NCI-H1436 (cell line): ENCODE measurements at places on chromosomes 3 and 15.

DNA sequence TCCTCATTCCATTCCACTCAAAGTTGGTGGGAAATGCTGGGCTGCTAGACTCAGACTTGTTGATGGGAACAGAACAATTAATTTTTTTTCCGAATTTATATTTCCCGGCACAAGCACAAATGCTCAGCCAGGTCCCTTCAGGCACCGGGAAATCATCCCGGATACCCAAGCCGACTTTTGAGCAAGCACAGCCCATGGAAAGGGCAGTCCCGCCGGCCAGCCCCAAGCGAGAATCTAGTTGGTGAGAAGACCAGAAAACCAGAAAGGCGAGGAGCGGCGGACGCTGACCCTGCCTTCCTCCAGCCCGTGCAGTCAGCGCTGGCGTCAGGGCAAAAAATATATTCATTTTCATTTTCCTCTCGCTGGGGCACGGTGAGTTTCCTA lies 763 bp upstream of the ZIC4 start:
- no peak for DNase-seq

DNA sequence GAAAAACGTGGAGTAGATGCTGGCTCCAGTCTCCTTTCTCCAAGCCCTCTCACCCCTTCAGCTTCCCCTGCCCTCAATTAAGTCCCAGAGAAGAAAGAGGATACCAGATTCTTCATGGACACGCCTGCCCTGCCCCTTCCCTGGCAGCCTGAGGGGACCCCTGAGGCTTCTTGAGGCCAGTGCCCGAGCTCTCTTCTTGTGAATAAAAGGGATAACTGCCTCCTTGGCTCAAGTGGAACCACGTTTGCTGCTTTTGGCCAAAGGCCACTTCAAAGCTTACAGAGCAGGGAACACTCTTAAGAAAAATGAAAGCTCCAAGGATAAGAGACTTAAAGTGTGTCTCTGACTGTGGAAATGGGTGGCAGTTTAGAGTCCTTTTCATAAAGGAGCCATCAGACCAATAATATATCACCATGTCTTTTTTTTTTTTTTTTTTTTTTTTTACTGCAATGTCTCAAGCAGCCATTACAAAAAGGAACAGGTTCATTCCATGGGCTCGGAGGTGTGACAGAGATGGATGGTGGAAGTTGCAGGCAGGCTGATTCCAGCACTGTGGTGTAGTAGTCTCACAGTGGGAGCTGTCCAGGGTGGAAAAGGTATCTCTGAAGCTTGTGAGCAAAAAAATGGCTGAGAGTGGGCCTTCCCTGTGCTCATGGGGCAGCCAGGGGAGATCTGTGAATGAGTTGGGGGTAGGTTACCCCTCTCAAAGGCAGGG lies 108.8 kb downstream of the SEMA5B start:
- DNase-seq, result no peak

DNA sequence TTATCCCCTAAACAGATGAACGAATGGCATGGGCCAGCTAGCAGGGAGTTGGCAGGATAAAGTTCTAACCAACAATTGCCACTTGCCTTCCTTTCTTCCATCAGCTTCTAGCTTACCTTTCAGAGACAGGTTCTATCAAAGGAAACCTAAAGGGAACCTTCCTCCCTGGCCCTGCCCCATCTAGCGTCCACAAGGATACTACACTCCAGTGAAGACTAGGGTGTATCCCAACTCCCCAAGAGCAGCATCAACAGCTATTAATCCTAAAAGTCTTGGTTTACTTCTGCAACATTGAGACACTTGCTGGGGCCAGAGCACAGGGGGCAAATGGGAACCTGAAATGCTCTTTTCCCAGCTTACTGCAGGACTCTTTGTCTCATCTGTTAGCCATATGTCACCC lies 37.0 kb upstream of the TMC3 start:
- no peak for DNase-seq

GRCh38 chr3:177689869-177690268 lies 492.6 kb upstream of the TBL1XR1 start:
- DNase-seq, result no peak

- no peak for DNase-seq
These were observed 48.5 kb upstream of the BCHE start for GRCh38 chr3:165885558-165886270.

GRCh38 chr3:44478055-44478468 lies 592 bp upstream of the ZNF445 start:
- DNase-seq, result no peak

GRCh38 chr3:29649815-29650547 lies 369.1 kb downstream of the RBMS3 start:
- no peak for DNase-seq

DNA sequence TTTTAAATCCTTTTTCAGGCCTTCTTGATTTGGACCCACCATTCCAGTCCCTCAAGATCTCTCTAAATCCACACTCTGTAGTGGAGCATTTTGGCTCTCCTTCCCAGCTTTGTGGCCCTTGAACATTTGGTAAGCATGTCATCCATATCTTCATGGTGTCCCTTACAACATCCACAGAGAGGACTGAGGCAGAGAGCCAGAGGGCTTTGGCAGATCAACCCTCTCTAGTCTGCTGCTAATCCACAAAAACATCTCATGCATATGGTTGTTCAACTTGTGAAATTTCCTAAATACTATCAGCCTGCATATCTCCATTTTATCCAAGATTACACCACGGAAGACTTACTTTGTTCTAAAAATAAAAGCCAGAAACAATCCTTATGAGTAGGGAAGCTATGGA lies 23.2 kb downstream of the THRB start:
- DNase-seq, result no peak

GRCh38 chr3:110027446-110028080 lies 690.2 kb upstream of the DPPA4 start:
- no peak for DNase-seq

GRCh38 chr3:68924897-68925296 lies 7.5 kb downstream of the TAFA4 start:
- DNase-seq, result no peak

GRCh38 chr3:96070678-96071077 lies 743.7 kb upstream of the EPHA6 start:
- no peak for DNase-seq
